Astrocyte (in vitro differentiated cells and primary cell): ENCODE measurements at places on chromosomes 1 and 21. TPM values are rescaled to one million over a fixed set of nuclear protein-coding genes. Genes with fewer than 3 reads are reported as not detected.

The TNFAIP8L2 gene
- total RNA-seq = not detected in 2 replicates

The STRIP1 gene
- total RNA-seq = 40.8 and 42.5 TPM in 2 replicates

The HES2 gene
- 0.94 and 3.0 TPM in 2 replicates for total RNA-seq

The ASTN1 gene
- total RNA-seq = 0.41 and 0.50 TPM in 2 replicates

The S100A10 gene
- total RNA-seq = 1,137 and 1,257 TPM in 2 replicates

The ANKRD34A gene
- total RNA-seq = 5.8 and 6.3 TPM in 2 replicates

The HAPLN2 gene
- total RNA-seq = not detected in 2 replicates

The MRPL20 gene
- 87.3 and 88.5 TPM in 2 replicates for total RNA-seq

The CA14 gene
- 1.2 TPM in 2 replicates for total RNA-seq

The PDZK1 gene
- 0.68 and 0.70 TPM in 2 replicates for total RNA-seq

The NPL gene
- 3.3 TPM in 2 replicates for total RNA-seq

The TXNIP gene
- total RNA-seq = 157 and 217 TPM in 2 replicates

The IKBKE gene
- 15.5 and 17.0 TPM in 2 replicates for total RNA-seq

The AMPD1 gene
- total RNA-seq = not detected in 2 replicates

The CYYR1 gene
- total RNA-seq = 3.3 and 4.7 TPM in 2 replicates

The OR10J1 gene
- not detected in 2 replicates for total RNA-seq

The PPIAL4G gene
- not detected in 2 replicates for total RNA-seq

The LENEP gene
- total RNA-seq = 0.99 TPM in 1 of 2 replicates, not detected in the other

The C1orf56 gene
- 1.3 and 1.7 TPM in 2 replicates for total RNA-seq

The RIPPLY3 gene
- total RNA-seq = not detected in 2 replicates
